ENCODE measurements at places on chromosomes 7 and 10. TPM values are rescaled to one million over a fixed set of nuclear protein-coding genes. Genes with fewer than 3 reads are reported as not detected.

GRCh38 chr7:75662579-75663301 lies 76.0 kb downstream of the HIP1 start:
- DNase-seq: no peak

DNA sequence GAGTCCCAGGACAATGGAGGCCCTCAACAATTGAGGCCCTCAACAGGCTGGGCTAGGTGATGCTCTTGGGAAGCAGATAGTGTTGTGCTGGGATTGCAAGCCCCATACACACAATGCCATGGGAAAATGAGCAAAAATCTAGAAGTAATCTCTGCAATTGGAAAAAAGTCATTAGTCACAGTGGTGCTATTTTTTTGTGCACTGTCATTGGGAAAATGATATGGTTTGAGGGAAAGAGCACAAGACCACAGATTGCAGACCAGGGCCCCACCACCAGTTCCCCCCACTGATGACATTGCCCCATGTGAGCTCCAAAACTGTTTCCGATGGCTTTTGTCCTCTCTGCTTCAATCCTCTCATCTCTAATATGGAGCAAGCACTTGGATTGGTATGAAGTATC lies 1.9 kb downstream of the KCTD7 start:
- DNase-seq: no peak

DNA sequence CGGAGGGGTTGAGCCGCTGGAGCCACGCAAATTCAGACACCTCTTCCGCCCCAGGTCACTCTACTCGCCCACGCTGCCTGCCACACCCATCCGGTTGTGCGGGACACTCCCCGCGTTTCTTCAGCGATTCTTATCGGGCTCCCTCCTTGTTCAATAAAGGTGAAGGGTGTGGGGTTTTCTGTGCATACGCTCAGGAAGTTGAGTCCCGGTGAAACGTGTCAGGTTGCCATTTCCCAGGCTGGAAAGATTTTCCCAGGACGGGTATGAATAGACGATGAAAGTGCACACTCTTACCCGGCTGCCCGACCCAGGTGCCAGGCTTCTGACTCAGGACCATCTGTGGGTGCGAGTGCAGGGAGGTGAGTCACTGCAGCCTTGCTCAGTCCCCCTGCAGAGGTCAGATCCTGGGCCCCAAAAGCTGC lies 22.0 kb downstream of the KLF6 start:
- peak; percentile 99 for DNase-seq

DNA sequence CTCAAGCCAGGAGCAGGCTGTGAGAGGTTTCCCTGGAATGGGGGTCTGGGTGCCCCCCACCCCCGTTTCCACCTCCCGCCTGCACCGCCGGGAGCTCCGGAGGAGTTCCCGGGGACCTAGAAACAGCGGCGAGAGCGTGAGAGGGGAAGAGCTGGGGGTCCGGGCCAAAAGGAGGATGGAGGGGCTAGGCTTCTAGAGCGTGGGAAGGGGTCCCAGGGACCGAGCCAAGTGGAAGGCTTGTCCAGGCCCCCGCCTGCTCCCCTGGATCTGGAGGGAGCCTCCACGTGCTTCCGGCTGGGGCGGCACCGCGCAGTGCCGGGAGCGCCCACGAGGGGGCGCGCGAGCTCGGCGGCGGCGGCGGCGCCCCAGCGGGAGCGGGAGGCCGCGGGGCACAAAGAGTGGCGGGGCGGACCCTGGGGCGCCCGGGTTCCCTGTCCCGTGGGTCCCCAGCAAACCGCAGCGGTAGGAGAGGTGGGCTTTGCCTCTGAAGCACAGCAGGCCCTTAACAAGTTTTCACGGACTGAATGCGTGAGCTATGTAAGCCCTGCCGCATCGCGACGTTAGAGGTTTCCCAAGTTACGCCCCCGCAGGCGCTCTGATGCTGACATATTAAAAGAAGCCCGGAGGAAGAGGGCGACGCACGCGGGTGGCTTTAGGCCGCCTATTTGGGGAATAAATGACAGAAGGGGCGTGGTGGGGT lies 104.4 kb upstream of the LRRC4 start:
- DNase-seq: peak; percentile 44

DNA sequence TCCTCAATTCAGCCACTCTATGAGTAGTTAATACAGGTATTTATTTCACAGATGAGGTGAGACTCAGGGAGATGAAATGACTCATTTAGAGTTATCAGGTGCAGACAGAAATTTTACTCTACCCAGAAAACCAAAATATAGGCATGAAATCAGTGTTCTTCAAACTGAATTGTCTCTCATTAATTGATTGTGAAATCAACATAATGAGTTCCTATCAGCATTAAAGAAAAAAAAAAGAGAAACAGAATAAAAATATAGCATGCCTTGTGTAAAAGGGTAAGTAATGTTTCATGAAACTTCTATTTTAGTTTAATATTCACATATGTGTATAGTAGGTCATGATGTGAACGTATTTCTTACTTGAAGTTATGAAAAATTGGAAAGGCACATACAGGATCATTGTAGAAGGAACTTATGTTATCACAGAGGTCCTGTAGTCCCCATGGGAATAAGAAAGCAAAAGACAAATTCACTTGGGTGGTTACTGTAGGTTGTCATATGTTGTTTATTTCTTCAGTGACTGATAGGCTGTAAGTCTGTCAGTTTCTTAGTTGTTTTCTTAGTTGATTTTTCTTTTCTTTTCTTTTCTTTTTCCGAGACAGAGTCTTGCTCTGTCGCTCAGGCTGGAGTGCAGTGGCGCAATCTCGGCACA lies 47.5 kb downstream of the KAT6B start:
- peak; percentile 29 for DNase-seq

DNA sequence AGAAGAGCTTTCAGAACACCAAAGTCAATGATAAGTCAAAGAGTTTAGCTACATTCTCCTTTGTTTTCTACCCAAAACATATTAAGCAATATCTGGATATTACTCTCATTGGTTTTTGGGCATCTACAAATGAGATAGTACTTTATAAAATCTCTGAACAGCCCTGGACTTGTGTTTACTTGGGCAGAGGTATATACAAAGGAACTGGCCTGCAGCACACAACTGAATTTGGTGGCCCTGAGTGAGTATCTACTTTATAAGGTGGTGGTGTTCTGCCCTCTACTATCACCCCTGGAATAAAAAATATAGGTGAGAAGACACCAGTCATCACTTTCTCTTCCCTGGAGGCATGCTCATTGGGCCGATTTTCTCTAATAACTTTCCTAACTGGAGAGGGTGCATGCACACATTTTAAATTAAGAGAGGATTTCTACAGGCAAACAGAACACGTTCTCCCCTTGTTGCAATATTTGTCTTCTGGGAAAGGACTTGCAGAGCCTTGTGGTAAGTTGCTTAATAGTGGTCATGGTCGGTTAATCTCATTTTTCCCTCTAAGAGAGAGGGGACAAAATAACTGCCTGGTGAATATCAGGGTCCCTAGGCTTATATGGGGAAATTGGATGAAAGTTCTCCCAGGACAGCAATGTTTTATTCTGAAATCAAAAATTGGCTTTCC lies 41.1 kb downstream of the OTUD1 start:
- DNase-seq: no peak

GRCh38 chr10:103054621-103055020 lies 136.5 kb downstream of the CNNM2 start:
- DNase-seq: no peak

DNA sequence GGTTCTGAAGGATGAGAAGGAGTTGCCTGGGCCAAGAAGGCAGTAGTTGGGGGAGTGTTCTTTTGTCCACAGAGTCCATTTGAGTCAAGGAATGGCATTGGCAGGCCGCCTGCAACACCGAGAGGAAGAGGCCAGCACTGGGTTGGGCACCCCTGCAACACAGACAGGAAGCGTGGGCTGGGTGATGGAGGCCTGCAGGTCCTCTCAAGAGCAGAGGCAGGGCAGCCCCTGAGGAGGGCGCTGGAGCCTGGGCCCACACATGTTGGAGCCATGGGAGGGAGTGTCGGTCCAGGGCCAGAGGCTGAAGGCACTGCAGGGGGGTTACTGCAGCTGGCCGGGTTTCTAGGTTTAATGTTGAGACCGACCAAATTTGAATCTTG lies 137.3 kb downstream of the PTPN20 start:
- DNase-seq: no peak

GRCh38 chr7:79216236-79216635 lies 237.2 kb downstream of the MAGI2 start:
- no peak for DNase-seq

GRCh38 chr10:44944354-44944753 lies 15.2 kb upstream of the RASSF4 start:
- no peak for DNase-seq

DNA sequence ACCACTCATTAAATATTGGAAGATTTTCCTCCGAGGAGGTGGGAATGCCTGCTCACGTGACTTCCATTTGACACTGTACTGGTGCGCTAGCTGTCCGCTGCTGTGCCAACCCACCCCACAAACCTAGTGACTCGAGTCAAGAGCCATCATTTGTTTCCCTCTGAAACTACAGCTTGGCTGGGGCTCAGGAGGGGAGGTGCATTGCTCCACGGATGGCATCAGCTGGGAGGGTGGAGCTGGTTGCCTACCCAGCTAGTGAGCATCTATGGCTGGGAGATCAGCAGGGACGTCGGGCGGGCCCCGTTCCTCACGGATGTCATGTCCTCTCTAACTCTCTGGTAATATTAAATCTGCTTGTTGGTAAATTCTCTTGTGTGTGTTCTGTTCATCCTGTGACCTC lies 9.5 kb upstream of the FOXL3 start:
- no peak for DNase-seq

- peak; percentile 43 for DNase-seq
Measured at GRCh38 chr7:107201795-107202450, 33.1 kb downstream of the HBP1 start.

- DNase-seq: no peak
Measured at GRCh38 chr10:98316170-98316569, 48.2 kb upstream of the LOXL4 start.

DNA sequence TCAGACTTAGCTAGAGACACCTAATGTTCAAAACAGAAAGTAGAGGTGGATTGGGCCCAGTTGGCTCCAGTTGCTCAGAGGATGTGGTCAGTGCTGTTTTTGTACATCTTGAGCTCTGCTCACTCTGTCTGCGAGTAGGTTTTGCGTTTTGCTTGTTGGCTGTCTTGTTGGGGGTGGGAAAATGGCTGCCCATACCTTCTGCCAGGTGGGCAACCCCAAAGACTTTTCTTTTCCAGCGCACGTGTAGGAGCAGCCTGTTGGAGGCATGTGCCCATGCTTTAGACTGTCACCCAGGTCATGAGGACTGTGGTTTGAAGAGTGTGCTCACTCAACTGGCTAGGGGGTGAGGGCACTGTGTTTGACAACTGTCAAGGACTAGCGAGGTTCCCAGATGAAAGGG lies 73.9 kb downstream of the KAT6B start:
- DNase-seq: no peak

GRCh38 chr10:89078724-89079672 lies 88.4 kb downstream of the FAS start:
- DNase-seq: no peak

DNA sequence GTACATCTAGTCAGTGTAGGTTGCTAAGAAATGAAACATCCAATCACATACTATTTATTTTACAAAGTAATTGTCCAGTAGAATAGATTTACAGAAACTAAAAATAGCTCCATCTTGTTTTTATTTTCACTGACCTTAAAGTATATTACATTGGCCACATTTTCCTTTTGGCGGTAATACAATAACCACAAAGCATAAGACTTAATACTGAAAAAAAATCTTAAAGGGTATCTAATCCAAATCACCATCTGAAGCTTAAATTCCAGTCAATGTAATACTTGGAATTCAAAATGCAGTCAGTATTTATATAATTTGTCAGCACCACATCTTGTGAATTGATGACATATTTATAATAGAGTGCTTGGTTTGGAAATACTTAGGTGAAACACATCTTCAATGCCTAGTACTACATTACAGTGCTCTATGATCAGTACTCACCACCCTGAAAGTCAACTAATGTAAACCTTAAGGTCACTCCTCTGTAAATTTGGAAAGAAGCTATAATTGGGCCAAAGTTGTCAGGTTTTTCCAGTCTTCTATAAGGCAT lies 8.9 kb downstream of the ANKMY2 start:
- DNase-seq: no peak

DNA sequence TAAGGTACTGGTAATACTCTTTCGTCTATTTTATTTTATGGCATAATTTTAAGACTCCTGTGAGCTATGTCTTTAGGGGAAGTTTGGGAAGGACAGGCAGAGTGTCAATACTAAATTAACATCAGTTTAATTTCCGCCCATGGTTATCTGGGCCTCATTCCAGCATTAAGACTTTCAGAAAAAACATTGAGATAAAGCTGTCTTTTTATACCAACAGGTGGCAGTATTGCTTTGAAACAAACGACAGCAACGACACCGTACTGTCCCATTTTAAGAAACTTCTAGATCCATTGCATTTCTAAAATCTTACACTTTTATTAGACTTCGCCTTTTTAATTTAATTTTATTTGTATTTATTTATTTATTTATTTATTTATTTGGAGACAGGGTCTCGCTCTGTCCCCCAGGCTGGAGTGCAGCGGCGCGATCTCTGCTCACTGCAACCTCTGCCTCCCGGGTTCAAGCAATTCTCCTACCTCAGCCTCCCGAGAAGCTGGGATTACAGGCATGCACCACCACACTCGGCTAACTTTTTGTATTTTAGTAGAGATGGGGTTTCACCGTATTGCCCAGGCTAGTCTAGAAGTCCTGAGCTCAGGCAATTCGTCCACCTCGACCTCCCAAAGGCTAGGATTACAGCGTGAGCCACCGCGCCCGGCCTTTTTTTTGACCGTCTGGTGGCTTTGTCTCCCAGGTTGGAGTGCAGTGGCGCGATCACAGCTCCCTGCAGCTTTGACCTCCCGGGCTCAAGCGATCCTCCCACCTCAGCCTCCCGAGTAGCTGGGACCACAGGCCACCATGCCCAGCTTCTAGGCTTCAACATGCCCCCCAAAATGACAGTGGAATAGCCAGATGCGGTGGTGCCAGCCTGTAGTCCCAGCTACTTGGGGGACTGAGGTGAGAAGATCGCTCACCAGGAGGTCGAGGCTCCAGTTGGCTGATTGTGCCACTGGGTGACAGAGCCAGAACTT lies 78.7 kb upstream of the C1GALT1 start:
- peak; percentile 69 for DNase-seq

- no peak for DNase-seq
Measured at GRCh38 chr7:135929722-135930141, 47.4 kb downstream of the MTPN start.

GRCh38 chr10:43596546-43596945 lies 9.7 kb upstream of the ZNF485 start:
- no peak for DNase-seq

- DNase-seq: no peak
Measured at GRCh38 chr10:133212853-133213494, 17.0 kb upstream of the UTF1 start.

GRCh38 chr10:97192952-97193435 lies 7.2 kb upstream of the SLIT1 start:
- no peak for DNase-seq

GRCh38 chr7:155327590-155328320 lies 30.1 kb downstream of the INSIG1 start:
- no peak for DNase-seq

DNA sequence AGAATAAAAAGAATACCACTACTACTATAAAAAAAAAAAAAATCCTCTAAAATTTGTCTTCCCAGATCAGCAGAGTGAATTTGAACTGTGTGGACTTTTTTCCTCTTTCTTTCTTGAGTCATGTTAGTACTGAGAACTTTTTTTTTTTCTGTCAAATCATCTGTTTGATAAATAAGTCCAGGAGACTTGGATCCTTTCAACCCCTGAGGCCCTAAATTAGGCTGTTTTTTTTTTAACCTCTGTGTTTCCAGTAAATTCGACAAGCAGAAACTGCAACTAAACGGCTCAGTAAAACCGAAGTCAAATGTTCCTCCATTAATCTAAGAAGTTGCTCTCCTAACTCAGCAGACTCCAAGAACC lies 2.7 kb downstream of the MAP3K8 start:
- no peak for DNase-seq

GRCh38 chr10:97372233-97372875 lies 28.8 kb downstream of the RRP12 start:
- DNase-seq: no peak

Gene ADD3
- total RNA-seq: 44.2 TPM

Gene COL28A1
- total RNA-seq: not detected

Gene ZNF273
- total RNA-seq: 2.6 TPM
